ENCODE measurements at places on chromosomes 1 and 21.

- DNase-seq, result no peak
Measured at GRCh38 chr1:205515781-205516253, 11.3 kb downstream of the CDK18 start.

- no peak for DNase-seq
Measured at GRCh38 chr1:88274431-88274830, 409.6 kb upstream of the PKN2 start.

- DNase-seq, result no peak
Measured at GRCh38 chr21:15437883-15438282, 291.9 kb upstream of the USP25 start.

DNA sequence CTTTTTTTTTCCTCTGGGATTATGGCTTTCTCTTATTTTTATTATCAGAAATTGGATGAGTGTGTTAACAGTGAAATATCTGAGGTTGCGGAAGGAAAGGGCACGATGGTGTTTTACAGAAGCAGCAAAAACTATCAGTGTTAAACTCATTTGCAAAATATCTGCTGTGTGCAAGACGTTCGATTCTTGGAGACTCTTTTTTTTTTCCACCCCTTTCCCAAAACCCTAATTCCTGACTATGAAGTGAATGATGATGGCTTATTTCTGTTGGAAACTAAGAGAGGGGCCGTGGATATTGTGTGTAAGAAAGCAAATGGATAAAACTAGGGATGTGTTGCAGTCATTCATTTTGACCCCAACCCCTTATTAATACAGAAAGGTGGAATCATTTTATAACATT lies 677 bp downstream of the NCAM2 start:
- no peak for DNase-seq

GRCh38 chr1:178682886-178683285 lies 42.2 kb upstream of the RALGPS2 start:
- no peak for DNase-seq

- no peak for DNase-seq
Measured at GRCh38 chr1:180920702-180921101, 8.0 kb downstream of the KIAA1614 start.

DNA sequence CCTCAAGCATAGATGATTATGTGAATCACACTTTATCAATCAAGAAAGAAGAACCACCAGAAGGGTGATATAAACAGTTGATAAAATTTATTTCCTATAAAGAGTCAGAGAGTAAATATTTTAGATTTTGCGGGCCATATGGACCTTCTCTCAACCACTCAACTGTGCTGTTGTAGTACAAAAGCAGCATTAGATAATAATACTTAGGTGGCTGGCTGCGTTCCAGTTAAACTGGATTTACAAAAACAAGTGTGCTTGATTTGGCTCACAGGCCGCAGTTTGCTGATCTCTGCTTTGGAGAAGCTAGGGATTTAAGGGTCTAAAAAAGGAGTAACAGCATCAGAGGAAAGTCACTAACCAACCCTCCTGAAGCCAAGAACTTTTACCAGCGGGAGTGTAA lies 1406.0 kb downstream of the KCNT2 start:
- DNase-seq, result no peak

DNA sequence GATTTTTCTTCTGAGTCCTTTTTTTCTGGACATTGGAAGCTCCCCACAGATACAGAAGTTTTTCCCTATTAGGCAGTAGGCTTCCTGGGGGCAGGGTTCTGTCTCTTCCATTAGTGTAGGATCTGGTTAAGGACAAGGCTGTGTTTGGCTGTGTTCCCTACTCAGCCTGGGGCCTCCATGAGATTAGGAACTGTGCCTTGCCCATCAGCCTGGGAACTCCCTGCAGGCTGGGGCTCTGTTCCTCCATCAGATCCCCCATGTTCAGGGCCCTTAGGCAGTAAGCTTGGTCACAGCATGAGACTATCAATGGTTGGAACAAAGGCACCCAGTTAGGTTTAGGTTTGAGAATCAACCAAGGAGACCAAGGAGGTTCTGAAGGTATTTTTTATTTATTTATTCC lies 22.7 kb downstream of the NAV1 start:
- no peak for DNase-seq

GRCh38 chr1:21901473-21901847 lies 35.6 kb downstream of the HSPG2 start:
- no peak for DNase-seq

DNA sequence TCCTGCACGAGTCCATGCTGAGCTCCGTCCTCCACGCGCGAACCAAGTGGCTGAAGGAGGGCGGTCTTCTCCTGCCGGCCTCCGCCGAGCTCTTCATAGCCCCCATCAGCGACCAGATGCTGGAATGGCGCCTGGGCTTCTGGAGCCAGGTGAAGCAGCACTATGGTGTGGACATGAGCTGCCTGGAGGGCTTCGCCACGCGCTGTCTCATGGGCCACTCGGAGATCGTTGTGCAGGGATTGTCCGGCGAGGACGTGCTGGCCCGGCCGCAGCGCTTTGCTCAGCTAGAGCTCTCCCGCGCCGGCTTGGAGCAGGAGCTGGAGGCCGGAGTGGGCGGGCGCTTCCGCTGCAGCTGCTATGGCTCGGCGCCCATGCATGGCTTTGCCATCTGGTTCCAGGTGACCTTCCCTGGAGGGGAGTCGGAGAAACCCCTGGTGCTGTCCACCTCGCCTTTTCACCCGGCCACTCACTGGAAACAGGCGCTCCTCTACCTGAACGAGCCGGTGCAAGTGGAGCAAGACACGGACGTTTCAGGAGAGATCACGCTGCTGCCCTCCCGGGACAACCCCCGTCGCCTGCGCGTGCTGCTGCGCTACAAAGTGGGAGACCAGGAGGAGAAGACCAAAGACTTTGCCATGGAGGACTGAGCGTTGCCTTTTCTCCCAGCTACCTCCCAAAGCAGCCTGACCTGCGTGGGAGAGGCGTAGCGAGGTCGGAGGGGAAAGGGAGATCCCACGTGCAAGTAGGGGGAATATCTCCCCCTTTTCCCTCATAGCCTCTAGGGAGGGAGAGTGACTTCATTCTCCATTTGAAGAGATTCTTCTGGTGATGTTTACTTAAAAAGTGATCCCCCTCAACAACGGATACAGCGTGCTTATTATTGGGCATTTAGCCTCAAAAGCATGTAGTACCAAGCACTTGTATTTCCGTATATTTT lies 991 bp downstream of the PRMT6 start:
- DNase-seq, result no peak

DNA sequence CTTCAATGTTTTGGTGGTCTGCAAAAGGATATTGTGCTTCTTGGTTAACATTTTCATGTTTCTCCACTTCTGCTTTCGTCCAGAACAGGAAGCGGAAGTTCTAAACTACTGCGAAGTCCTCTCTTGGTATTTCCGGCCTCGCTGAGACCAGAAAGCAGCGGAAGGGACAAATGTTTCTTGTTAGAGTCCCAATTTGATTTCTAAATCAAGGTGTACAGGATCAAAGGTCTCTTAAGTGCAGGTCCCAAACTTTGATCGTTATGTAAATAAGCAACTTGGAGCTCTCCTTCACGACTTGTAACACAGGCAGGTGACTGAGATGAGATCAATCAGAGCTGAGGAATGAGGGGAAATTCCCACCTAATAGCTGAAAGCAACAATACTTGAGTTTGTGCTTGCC lies 40.1 kb upstream of the HMCN1 start:
- DNase-seq, result peak; percentile 56

DNA sequence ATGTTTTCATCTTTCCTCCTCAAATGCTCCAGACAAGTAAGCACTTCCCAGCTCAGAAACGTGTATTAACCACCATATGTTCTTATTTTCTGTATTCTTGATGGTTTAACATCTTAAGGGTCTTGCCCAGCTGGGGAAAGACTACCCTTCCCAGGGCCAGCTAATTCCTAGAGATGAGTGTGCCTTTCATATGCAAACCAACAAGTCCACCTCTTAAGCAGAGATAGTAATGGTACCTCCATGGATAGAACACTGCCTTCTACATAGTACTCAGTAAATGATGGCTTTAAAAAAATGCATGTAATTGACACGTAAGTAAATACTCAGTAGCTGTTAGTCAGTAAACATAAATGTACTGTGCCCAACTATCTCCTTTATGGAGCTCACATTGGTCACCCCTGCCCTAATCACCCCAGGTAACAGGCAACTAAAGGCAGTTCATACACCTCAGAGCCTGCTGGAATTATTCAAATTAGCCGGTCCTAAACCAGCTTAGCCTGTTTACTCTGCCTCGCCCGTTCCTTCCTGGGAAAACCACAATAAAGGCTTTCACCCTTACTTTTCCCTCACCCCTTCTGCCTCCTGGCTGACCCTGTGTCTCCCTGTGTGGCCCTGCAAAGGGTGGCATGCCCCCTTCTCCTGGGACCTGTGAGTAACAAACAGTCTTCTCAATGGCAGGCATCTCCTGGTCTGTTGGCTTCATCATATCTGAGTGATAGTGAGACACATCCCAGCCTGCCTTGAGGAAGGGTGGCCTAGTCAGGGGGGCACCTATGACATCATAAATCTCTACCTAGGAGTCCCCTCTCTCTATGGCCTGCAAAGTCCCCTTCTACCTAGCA lies 40.1 kb upstream of the KLHDC7A start:
- DNase-seq, result no peak

GRCh38 chr1:174957829-174958228 lies 41.9 kb upstream of the CACYBP start:
- DNase-seq, result no peak

DNA sequence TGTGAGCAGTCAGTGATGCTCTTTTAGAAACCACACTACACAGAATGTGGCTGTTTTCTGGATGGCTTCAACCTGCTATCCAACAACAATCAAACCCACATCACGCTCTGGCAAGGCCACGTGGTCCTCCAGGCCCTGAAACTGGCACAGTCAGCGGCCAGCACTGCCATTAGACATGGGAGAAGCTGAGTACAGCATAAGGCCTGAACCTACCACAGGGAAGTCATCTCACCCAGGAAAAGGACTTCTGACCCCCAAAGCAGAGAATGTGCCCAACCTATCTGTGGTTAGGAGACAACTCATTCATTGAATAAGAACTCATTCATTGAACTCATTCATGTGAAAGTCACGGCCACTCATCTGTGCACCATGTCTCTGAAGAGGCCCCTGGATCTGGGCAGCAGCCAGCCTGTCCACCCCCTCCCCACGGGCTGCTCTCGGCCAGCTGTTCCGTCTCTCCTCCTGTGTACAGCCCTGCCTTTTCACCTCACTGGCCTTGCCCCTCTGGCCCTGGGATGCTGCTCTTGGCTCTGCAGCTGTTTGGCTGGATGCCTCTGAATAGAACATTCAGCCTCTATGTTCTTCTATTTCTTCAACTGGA lies 41.1 kb downstream of the C1orf198 start:
- DNase-seq, result no peak

DNA sequence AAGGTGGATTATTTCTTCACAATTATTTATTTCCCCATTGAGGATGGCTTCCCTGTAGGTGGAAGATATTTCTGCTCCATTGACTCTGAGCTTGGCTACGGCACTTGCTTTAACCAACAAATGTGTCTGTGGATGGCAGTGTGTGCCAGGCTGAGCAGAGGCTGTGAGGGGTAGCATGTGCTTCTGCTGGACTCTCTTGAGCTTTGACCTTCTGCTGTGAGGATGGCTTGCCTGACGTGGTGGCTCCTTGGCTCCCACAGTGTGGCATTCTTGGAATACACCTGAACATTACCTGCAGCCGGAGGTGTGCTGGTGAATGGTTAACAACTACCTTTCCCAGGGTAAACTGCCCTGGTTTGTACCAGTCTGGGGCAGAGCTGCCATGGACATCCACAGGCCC lies 46.8 kb downstream of the WDR3 start:
- no peak for DNase-seq

DNA sequence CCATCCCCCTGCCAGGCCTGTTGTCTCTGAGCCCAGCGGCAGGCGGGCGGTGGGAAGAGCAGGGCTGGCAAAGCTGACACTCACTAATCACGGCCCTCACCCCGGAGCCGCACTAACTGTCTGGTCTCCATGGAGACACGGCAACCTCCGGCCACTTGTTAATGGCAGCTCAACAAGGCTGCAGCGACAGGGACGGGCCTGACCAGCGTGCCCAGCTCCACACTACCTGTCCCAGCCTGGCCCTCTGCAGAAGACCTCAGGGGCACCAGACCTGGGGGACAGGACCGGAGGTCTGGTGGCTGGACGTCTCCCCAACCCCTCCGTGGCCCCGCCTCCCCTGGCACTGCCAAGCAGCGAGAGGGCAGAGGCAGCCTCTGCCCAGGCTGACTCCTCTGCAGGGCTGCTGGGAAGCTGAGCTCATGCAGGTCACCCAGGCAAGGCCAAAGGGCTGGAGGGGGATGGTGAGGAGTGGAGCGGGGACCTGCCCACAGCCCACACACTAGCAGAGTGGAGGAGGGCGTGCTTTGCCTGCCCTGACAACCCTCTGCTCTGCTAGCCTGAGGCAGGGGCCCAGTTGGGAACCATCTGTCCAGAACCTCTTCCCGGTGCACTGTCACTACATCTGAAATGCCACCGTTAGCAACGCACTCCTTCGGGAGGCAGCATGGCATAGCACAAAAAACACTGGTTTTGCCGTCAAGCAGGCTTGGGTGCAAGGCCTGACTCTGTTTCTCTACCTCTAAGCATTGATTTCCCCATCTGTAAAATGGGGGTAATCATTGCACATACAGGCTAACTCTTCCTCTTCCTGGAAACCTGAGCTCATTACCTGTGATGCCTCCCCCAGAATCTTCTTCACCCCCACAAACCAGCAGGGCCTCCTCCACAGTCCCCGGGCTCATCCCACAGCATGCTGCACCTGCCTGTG lies 29.6 kb upstream of the WASF2 start:
- no peak for DNase-seq

GRCh38 chr1:2984399-2985061 lies 36.7 kb upstream of the ACTRT2 start:
- DNase-seq, result no peak

DNA sequence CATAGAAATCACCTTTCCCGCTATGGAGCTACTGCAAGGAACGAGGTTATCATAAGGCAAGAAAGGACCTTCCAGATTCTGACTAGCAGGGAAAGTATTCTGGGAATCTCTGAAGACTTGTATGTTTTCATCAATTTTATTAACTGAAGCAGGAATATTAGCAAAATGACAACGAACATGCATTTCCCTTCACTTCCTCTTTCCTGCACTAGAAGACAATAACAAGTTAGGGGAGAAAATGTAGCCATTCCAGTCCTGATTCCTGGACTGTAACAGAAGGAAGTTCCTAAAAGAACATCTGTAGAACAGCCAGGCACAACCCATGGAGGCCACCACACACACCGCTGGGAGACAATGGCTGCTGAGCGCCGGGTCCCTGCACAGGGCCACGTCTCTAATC lies 106.8 kb downstream of the RAVER2 start:
- no peak for DNase-seq

GRCh38 chr1:52288286-52288685 lies 77.7 kb downstream of the CC2D1B start:
- DNase-seq, result no peak

GRCh38 chr1:101738475-101738874 lies 258.3 kb downstream of the OLFM3 start:
- DNase-seq, result no peak

GRCh38 chr1:43839056-43839455 lies 94.5 kb upstream of the ARTN start:
- no peak for DNase-seq

DNA sequence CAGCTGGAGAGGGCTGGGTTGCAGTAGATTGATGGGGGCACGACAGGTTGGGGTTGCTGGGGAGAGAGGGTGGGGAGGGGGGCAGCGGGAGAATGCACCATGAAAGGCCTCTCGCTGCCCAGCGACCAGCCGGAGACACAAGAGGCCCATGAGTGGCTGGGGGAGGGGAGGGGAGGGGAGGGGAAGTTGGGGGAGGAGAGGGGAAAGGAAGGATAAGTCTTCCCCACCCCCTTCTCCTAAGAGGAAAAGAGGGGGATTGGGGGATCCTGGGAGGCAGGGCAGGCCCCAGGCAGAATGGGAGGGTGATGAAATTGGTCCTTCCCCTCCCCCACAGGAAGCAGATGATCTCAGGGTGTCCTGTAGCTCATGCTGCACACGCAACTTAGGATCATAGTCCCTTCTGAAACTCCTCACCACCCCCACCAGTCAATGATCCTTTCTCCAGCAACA lies 45.7 kb downstream of the PAX7 start:
- no peak for DNase-seq
